ENCODE measurements at places on chromosomes 16 and 17.

DNA sequence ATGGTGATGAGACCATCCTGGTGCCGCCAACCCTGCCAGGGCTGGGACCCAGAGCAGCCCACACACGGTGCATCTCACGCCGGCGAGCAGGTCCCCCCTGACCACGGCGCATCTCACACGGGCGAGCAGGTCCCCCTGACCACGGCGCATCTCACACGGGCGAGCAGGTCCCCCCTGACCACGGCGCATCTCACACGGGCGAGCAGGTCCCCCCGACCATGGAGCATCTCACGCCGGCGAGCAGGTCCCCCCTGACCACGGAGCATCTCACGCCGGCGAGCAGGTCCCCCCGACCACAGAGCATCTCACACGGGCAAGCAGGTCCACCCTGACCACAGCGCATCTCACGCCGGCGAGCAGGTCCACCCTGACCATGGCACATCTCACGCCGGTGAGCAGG, 59.2 kb downstream of the MRM3 start:
- DNase-seq: no peak

- no peak for DNase-seq
Observed at GRCh38 chr17:58334256-58334655, 5.7 kb upstream of the TSPOAP1 start.

DNA sequence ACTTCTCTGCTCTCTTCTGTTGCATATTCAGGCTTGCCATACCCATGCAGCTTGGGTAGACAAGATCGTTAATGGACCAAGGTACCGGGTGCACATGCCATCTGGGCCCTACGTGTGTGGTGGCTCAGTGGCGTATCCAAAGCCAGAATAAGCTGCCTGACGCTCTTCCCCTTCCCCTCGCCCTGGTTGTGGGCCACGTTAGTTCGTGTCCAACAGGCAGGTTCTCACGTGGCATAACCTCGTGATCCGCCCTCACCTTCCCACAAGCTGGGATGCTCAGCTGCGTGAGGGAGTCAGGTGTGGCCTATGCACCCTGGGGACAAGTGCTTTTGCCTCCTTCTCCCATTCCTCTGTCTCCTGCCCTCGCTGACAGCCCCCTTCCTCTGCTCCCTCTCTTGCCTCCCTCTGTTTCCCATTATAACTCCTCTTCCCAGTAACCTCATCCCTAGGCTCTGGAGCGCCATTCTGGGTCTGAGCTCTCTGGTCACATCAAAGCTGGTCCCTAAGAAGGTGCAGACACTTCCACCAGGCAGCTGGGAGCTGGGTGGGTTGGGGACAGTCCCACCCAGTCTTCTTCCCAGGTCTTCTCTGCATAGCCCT, 77.6 kb downstream of the PLD6 start:
- DNase-seq: no peak

DNA sequence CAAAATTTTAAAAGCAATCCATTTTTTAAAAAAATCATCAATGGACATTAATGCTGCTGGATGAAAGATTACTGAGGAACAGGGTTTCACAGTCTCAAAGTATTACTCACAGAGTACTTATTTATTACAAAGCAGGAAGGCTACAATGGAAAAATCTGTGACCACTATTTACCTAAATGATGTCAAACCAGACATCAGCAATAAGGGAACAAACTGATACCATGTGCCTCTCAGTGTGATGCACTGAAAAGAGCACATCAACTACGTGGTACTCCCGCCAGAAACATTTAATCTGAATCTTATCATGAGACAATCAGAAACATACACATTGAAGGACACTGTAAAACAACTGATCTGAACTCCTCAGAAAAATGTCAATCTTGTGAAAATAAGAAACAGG, 124.2 kb downstream of the PARN start:
- no peak for DNase-seq

DNA sequence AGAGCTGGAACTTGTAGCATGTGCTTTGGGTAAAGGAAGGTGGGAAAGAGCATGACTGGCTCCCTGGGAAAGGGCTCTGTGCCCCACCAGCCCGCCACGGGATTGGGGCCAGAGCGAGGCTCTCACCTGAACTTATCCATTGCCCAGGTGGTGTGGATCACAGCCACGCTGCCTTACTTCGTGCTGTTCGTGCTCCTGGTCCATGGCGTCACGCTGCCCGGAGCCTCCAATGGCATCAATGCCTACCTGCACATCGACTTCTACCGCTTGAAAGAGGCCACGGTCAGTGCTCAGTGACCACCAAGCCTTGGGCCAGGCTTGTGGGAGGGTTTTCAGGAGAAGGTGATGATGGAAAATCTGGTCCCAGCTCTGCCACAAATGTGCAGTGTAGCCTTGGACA, 36.0 kb downstream of the SLC6A2 start:
- DNase-seq: no peak

DNA sequence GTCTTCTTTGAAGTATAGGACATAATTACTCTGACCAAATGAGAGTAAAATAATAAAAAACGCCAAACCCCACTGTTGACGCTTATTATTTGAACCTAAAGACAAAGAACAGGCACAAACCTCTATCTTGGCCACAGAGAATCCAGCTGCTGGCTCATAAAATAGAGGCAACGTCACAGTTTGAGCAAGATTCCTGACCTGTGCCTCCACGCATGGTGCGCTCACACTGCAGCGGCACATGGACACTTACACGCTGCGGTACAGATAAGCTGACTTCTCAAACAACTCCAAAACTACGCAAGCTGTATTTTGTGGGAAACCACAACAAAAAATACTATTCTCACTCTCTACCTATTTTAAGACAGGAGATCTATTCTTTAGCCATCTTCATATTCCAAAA, 38.8 kb upstream of the TRAP1 start:
- no peak for DNase-seq

GRCh38 chr17:13114601-13115031, 96.8 kb upstream of the ELAC2 start:
- no peak for DNase-seq

DNA sequence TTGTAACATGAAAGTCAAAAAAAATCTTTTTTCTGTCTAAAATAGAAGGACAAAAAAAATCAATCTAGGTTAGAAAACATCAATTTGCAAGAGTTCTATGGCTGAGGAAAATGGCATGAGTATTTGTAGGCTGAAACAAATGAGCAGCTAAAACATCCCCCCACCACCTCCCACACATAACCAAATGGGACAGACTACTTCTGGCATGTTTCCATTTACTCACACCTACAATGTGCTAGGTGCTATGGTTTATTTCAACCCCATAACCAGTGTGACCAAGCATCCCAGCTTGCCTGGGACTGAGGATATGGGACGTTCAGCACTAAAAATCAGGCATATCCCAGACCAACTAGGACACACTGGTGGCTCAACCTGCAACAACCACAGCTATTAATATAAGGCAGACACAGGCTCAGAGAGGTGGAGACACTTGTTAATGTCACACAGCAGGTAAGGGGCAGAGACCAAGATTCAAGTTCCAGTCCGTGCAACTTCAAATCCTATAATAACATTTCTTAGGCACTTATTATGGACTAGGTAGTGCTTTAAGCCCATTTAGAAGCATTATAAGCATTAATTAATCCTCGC, 96.0 kb downstream of the XYLT1 start:
- no peak for DNase-seq

DNA sequence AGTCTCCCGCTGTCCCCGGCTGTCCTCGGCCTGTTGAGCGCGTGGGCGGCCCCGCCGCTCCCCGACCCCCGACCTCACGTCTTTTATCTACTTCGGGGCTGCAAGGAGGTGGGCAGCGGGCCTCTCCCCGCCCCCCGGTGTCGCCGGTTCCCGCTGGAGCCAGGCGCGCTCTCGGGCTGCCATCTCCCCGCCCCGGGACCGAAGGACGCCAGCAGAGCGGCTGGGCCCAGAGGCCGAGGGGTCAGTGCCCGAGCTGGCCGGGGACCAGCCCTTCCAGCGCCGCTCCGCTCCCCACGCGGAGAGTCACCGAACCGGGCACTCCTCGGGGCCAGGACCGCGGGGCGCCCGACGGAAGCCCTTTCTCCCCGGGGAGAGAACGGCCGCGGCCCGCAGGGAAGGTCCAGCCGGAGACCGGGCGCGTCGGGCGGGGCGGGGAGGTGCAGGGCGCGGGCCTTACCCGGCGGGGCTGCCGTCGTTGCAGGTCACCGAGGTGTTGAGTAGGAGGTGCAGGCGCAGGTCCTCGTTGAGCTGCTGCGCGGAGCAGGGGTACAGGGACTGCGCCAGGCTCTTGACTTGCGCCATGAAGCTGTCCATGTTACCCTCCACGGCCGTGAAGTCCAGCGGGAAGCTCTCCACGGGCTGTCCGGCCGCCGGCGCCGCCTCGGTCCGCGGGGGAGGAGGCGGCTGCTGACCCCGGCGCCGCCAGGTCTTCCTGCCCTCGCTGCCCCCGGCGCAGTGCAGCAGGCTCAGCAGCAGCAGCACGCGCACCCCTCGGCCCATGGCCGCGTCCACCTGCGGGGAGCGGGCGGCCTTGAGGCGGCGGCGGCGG, 643 bp downstream of the NOTUM start:
- no peak for DNase-seq

DNA sequence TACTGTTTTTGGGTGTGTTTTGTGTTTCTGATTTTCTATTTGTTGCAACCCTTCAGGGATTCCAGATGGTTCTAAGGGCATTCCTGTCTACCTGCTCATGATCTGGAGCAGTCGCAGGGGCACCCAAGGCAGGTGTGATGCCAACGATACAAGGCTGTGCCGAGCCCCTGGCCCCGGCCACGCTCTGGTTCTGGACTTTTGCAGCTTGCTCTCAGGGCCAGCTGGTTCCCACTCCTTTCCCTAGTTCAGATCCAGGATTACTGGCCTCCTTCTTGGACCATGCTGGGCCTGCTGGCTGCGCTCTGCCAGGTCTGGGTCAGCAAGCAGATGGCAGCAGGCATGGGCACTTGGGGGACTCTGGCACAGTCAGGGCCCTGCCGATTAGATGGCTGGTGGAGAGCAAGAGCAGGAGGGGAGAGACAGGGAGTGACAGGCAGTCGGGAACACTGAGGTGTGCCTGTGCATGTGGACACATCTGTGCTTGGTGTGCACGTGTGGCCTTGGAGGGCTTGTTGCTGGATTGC, 15.2 kb upstream of the RAP1GAP2 start:
- no peak for DNase-seq

- DNase-seq: no peak
Observed at GRCh38 chr16:2253293-2253692, 1.9 kb upstream of the ECI1 start.

DNA sequence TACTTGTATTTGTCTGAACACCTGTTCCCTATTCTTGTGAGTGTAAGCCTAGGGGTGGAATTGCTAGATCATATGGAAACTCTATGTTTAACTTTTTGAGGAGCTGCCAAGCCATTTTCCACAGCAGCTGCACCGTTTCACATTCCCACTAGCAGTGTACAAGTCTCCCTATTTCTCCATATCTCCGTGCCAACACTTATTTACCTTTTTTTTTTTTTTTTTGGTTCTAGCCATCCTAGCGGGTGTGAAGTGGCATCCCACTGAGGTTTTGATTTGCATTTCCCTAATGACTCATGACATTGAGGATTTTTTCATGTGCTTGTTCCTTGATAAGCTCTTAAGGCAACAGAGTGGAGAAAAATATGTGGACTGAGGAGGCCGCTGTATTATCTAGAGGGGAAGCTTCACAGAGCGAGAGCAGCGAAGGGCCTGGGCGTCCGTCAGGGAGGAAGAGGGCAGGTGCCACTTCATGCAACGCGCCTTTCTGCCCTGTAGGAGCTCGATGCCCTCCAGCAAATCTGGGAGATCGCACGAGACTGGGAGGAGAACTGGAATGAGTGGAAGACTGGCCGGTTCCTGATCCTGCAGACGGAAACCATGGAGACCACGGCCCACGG, 50.0 kb downstream of the DNAH2 start:
- DNase-seq: no peak

DNA sequence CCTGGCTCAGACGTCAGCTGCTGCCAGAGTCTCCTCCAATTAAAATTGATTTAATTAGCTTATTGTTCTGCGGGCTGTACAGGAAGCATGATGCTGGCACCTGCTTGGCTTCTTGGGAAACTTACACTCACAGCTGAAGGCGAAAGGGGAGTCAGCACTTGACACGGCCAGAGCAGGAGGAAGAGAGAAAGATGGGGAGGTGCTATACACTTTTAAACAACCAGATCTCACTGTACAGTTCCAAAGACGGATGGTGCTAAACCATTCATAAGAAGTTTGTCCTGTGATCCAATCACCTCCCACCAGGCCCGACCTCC, 1.4 kb upstream of the PRDM7 start:
- no peak for DNase-seq

DNA sequence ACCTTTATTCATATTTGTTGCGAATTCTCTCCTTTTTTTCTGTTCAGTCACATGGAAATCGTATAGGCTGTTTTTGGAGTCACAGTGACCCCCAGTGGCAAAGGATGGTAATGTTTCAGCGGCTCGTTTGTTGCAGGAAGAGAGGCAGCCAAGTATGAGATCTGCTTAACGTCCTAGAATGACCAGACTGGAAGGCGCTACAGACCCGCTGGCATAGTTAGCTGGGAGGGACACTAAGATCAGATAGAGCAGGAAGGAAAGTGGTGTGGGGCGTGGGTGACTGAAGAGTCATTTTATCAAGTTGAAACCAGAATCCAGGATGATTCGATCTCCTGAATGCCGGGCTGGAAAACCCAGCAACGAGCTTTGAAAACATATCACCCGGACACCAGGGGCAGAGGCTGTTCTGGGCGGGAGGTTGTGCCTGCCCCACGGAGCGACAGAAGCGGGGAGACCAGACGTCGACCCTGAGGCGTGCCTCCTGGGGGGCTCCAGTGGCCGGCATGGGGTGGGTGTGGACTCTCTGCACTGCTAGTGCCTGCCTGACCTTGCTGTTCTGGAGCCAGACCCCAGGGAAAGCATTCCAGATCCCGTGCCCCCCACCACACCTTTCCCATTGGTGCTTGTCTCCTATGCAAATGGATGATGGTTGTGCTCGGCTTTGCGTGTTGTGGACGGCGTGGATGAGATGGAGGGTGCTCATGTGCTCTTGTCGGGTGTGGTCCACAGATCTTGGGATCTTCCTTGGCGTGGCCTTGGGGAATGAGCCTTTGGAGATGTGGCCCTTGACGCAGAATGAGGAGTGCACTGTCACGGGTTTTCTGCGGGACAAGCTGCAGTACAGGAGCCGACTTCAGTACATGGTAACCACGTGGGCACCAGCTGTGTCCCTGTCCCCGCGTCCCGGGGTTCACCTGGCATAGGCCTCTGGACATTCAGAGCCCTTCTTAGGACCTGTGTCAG, 7.7 kb downstream of the IL34 start:
- peak; percentile 70 for DNase-seq

DNA sequence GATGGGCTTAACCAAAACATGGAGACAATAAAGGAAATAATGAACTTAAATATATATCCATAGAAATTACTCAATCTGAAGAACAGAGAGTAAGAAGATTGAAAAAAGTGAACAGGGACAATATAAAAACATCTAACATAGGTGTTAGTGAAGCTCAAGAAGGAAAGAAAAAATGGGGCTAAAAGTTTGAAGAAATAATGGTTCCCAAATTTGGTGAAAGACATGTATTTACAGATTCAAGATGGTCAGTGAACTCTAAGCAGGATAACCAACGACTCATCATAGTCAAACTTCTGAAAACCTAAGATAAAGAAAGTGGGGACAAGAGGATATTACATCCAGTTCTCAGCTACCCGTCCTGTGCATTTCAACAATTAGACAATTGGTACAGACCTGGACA, 22.6 kb downstream of the SDK2 start:
- no peak for DNase-seq

Measured in CD4-positive, alpha-beta T cell treated with Interleukin-1 beta for 1 hour (primary cell).